ENCODE measurements at places on chromosomes 3 and 15.
A peak's percentile ranks its signal among the peaks of the same experiment; 100 is the strongest.

GRCh38 chr3:110126065-110126464, 788.7 kb upstream of the DPPA4 start:
- DNase-seq, result no peak

DNA sequence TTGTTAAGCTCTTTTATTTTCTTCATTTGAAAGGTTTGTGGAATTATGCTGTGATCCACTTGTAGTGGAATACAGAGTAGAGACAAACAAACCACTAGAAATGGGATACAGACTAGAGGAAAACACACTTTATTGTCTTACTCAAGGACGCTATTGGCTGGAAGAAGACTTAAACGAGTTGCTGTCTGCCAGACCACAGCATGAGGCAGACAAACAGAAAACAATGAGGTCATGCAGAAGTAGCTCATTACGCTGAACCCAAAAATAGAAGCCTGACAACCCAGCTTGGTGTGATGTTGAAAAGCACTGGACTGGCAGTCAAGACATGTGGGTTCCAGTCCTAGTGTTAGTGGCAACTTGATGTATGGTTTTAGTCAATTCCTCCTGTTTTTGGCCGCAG, 62.4 kb upstream of the P3H2 start:
- no peak for DNase-seq

- DNase-seq, result no peak
Measured at GRCh38 chr15:85897207-85897894, 102.6 kb upstream of the KLHL25 start.

DNA sequence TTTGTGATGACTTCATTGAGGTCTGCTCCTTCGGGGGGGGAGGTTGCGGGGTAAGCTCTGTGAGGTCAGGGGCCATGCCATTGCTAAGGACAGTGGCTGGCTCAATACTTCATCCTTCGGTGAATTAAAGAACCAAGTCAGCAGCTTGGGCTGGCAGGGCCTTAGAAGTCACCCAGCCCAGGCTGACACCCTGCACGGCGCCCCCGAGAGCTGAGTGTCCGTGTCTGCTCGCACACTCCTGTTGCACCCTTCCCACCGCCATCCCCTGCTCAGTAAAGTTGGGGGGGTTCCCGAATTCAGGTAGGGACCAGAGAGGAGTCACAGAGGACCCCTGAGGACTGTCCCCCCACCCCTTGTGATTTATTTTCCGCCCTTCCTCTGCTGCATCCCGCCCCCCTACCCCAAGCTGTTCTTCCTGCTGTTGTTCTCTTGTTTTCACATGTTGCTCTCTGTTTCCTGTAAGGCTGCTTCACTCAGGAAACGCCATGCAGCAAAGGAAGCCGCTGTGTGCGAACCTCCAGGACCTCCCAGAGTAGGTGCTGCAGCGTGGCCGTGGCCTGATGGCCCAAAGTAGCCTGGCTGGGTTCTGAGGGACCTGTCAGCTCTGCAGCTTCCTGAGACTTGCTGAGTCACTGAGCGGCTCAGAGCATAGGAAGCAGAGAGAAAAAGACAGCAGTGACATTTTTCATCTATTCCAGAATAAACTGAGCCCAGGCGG, 14.4 kb downstream of the EFCC1 start:
- DNase-seq, result peak; percentile 31

DNA sequence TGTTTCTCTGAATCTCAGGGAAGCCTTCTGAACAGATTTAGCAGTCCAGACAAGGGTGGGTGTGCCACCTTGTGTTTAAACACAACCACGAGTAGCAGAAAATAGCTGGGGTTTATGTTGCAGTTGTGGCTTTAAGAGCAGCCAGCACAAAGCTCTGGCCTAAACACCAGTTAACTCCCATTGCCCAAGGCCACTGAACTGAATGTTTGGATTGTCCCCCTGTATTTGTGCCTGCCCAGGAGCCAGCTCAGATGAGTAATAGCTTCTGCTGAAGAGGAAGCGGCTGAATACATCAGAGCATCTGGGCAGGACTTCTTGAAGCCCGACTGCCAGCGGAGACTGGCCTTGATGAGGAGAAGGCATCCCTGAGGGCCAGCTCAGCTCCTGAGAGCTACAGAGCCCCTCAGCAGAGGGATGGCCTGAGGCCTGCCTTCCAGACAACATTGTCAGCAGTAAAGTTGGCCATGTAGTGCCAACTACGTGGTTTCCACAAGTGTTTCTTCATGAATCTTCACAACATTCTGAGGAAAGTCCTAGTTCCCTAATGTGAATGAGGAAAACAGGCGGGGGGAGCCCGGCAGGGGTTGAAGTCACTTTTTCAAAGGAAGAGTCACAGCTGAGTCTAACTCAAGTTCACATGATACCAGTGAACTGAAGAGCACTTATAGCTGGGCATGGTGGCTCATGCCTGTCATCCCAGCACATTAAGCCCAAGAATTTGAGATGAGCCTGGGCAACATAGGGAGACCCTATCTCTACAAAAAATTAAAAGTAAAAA, 65.8 kb upstream of the ZBTB38 start:
- DNase-seq, result no peak

DNA sequence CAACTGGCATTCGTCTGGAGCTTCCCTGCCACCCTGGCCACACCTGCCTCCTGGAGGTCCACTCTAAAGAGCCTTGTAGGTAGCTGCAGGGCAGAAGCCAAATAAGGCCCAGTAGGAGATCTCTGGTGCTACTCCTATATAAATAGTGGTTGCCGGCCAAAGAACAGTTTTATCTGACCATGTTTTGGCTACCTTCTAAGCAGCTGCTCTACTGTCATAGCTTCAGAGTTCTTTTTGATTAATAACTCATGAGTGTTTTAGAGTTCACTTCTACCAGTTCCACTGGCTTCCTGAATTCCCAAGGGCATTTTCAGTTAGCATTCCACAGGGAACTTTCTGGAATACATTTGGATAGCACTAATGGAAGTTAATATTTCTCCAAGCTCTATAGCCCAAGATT, 154.6 kb downstream of the B3GALNT1 start:
- no peak for DNase-seq

DNA sequence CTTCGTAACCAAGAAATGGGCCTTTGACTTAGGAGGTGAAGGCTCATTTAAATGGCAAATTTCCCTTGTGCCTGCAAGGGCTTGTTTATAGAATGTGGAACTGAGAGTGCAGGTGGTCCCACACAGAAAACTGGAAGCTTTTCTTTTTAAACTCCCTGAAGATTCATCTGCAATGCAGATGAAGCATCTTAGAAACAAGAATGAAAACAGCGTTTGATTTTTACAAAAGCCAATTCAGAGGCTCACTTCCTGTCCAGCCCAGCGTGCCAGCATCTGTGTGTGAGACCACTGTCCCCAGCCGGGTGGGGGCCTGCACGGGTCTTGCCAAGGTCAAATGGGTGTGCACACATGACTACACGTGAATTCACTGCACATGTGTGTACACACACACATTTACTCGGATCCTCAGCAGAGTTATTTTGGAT, 94.7 kb downstream of the LINGO1 start:
- no peak for DNase-seq

- DNase-seq, result peak; percentile 40
Measured at GRCh38 chr15:99704444-99704838, 28.8 kb downstream of the LYSMD4 start.

- DNase-seq, result no peak
Measured at GRCh38 chr3:116281313-116282143, 163.8 kb downstream of the LSAMP start.

DNA sequence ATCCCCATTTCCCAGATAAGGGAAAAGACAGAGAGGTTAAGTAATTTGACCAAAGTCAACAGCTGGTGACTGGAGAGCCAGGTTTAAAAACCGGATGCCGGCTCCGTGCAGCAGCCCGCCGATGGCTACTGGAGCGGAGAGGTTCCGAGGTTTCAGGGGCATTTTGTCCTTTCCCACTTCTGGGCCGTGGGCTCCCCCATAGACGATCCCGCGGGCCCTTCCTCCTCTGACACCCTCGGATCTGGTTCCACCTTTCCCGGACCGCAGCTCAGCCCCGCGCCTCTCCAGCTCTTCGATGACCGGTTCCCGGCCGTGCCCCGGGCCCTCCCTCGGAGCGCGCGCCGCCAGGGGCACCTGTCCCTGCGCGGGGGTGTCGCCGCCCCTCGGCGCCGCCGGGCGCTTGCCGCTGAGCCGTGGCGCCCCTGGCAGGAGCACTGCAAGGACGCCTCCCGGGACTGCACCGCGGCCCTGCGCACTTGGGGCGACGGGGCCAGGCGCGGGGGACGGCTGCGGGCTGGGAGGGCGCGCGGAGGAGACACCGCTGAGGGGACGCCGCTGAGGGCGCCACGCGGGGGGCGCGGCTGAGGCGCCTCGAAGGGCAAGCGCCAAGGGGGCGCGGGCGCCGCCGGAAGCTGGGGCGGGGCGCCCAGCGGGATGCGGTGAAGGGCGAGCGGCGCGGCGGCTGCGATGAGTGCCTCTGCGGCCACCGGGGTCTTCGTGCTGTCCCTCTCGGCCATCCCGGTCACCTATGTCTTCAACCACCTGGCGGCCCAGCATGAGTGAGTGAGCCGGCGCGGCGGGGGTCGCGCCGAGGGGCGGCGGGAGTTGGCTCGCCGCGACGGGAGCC, at the start of gene TM6SF1:
Gene TM6SF1, plus strand, starts transcription at position 652 of the 847 bp plus-strand sequence. Its CDS starts 36 bp downstream, at position 688.
- no peak for DNase-seq

DNA sequence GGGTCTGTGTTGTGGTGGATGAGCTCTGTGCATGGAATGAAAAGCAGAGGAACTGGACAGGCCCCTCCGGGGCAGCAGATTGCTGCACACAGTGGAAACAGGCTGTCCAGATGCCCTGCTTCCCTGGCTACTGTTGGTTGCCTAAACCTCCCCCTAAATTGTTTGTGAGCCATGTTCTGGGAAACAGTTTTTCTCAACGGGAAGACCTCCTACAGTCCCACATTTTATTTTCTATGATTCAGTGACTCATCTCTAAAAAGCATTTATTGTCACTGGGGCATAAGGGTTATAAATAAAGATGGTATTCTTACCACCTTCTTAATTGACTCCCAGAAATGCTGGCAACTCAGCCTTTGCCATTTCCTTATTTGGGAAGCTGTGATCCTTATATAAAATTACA, 20.3 kb upstream of the PTPN9 start:
- no peak for DNase-seq

Data from effector memory CD8-positive, alpha-beta T cell (primary cell).